ENCODE measurements at places on chromosomes 2 and 18.

- no peak for DNase-seq
Measured at GRCh38 chr2:96353032-96353561, 17.5 kb downstream of the NCAPH start.

GRCh38 chr2:9700109-9700495, 69.3 kb upstream of the YWHAQ start:
- DNase-seq: no peak

DNA sequence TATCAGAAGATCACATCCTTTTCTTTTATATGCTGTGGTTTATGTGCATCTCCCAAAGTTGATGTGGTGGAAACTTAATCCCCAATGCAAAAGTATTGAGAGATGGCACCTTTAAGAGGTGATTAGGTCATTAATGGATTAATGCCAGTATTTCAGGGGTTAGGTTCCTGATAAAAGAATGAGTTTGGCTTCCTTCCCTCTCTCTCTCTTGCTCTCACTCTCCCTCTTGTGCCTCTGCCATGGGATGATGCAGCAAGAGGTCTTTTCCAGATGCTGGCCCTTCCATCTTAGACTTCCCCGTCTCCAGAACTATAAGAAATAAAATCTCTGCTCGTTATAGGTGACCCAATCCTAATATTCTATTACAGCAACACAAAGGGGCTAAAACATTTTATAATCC, 85.0 kb downstream of the TTC27 start:
- DNase-seq: no peak

- DNase-seq: no peak
Measured at GRCh38 chr2:96809951-96810782, 5.9 kb upstream of the CNNM3 start.

DNA sequence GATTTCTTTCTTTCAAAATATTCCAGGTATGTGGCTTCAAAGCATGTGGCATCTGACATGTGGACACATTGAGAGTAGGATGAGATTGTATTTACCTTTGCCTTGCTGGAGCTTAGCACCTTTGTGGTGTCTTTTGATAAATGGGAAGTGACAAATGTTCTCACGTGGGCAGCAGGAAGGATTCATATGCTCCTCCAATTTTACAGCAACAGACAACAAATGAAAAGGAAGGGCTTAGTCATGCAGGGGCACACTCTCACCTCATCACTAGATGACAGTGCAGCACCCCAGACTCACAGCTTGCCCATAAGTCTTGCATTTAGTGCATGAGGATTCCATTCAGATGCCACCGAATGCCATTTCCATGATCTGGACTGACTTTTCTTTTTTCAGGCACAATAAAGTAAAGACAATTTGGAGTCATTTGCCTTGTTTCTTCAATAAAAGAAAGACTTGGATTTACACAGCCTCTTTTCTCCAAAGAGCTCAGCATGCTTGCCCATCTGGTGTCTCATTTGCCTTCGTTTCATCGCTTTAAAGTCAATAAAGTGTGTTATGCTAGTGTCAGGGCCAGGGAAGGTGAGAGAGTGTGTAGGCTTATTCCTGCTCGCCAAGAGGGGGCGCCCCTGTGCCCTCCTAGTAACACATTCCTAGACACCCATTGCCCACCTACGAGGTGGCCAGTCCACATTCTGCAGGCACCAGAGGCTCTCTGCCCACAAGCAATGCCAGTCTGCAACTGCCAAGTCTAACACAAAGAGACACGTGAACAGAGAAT, 39.6 kb upstream of the DAPL1 start:
- no peak for DNase-seq

DNA sequence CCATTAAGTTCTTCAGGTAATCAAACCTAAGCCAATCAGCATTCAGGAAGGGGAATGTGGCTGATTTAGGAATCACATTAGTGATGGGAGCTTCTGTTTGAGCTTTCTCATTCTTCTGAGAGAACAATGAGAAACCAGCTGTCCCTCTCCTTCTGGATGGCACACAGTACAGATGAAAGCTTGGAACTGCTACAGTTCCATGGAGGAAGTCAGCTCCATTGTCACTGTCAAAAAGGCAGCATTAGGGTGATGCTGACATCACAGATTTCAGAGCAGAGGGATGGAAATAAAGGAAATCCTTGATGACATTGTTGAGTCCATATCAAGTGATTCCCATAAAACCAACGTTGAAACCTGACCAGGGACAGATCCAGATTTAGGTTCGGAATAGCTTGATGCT, 36.1 kb upstream of the ACYP2 start:
- no peak for DNase-seq

All from stimulated activated CD8-positive, alpha-beta memory T cell treated with anti-CD3 and anti-CD28 coated beads, Interleukin-2, amount 100 ng/mL, for 48 hours (primary cell).